Stimulated activated CD4-positive, alpha-beta T cell treated with anti-CD3 and anti-CD28 coated beads, Interleukin-1b, Interleukin-23, amount 100 ng/mL, for 24 hours (primary cell): ENCODE measurements at places on chromosomes 2 and 18.
A peak's percentile ranks its signal among the peaks of the same experiment; 100 is the strongest.

- DNase-seq = no peak
Measured at GRCh38 chr18:48023334-48024008, 93.0 kb upstream of the SMAD2 start.

- DNase-seq = no peak
Measured at GRCh38 chr2:138948070-138948539, 167.9 kb upstream of the NXPH2 start.

DNA sequence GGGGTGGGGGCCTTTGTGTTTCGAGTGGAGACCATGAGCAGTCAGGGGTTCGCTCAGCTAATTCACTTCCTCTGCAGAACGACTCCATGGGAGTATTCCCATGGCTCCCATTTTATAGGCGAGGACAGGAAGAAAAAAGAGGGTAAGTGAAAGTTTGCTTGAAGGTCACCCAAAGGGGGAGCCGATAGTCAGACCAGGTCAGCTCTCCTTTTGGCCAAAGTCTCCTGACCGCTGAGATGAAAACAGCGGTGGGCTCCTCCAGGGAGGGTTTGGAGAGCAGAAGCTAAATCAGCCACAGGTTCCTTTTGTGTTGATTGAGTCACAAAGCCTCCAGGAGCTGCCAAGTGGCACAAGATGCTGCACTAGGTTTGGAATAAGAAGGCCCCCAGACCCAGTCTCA is 34.1 kb upstream of the CTAGE1 start:
- no peak for DNase-seq

DNA sequence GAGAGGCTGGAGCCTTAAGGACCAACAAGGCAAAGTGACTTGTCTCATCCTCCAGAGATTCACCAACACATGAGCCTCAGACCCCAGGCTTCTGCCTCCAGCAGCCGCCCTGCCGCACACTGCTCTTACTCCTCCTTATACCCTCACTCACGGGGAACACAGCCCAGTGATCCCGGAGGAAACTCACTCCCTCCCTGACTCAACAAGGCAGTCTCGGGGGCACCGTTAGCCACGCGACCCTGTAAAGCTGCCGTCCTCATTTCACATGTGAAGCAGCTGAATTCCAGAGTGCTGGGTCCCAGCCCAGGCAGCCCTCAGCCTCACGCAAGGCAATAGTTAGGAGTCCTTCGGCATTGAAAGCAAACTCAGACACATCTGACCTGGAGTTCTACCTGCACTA is 129.7 kb downstream of the TPO start:
- no peak for DNase-seq

GRCh38 chr2:78260861-78261260 is 738.7 kb upstream of the LRRTM4 start:
- DNase-seq = no peak

DNA sequence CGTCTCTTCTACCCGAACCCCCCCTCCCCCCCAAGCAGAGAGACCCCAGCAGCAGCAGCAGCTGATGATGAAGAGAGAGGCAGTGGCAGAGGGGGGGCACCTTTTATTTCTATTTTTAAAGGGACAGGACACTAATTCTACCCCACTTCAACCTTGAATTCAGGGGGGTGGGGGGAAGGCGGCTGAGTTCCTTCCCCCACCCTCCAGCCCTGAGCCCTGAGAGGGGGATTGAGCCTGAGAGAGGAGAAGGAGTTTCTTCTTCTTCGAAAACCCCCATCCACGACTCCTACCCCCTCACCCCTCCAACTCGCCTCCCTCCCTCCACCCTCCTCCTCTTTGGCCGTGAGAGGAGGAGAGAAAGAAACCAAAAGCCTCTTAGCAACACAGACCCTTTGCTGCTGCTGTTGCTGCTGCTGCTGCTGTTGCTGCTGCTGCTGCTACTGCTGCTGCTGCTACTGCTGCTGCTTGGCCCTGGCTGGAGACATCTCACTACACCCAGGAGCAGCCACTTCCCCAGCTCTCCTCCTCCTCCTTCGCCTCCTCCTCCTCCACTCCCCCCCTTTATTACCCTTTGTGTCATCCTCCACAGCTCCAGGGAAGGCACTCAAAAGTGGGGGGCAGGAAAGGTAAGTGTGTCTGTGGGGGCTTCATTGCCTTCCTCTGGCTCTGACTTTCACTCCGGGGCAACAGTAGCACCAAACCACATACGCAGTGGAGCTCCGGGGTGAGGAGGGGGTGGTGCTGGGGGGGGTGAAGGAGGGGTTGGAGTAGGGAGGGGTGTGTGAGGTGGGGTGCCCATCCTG is at the start of gene MBD5:
Gene MBD5, plus strand, starts transcription at position 33 of the 803 bp plus-strand sequence.
- peak; percentile 36 for DNase-seq

GRCh38 chr18:76589316-76589715 is 94.3 kb upstream of the ZNF516 start:
- DNase-seq = no peak

GRCh38 chr2:181241797-181242196 is 215.4 kb upstream of the ITGA4 start:
- DNase-seq = no peak

DNA sequence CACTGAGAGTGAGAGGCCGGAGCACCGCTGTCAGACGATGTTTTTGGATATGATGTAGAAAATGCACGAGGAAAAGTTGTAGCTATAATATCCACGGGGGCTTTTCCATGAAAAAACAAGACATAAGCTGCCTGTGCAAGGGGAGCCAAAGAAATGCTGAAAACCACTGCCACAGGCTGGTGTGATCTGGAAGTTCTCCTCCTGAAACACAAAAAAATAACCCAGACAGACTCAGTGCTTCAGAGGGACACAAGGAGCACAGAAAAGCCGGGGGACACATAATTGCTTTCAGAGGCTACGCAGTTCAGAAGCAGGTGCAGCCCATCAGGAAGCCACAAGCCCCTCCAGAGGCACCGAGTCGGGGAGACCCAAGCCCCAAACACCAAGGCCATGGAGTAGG is 98.2 kb downstream of the ZNF516 start:
- no peak for DNase-seq

DNA sequence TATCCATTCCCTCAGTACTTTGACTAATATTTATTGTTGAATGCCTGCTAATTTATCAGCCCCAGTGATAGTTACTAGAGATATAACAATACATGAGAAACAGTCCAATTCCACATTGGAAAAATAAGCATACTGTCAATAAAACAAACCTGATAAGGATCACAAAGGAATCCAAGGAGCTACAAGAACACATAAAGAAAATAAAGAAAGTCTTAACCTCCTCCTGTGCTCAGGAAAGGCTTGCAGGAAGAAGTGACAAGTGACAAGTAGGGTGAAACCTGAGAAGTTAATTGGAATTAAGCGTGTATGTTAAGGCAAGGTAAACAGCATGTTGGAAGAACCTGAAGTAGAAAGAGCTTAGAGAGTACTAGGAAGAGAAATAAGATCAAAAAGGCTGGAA is 20.3 kb upstream of the ASNSD1 start:
- no peak for DNase-seq

DNA sequence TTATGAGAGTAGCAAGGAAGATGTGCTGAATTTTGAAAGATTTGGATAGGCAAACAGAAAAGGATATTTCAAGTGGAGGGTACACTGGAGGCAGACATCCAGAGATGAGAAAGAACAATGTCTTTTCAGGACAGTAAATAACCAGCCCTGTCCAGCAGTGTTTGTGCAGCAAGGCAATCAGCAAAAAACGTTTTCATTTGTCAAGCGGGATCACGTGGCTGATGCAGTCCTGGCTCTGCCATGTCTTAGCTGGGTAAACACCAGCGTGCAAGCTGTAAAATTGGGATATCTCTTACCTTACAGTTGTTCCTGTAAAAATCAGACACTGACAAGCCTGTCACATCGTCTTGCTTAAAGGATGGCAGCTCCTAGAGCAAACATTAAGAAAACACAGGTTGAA is 67.8 kb downstream of the CWC22 start:
- DNase-seq = no peak
